ENCODE measurements at places on chromosomes 3 and 15.

DNA sequence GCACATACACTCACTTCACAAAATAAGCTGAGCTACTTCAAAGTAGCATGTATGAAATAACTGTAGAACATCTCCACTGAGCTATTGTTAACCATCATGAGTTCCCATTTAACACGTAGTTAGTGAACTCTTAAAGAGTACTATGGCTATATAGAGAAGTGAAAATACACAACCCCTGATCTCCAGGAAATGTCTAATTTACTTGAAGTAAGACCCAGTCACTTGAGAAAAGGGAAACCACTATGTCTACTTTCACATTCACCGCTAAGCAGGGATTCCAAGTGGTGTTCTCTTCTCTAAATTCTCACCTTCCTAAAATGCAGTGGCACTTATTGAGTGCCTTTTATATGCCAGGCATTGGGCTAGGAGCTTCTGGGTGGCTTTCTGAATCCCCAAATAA lies 35.0 kb upstream of the COLQ start:
- peak; percentile 81 for DNase-seq

GRCh38 chr3:132351222-132351806 lies 34.1 kb downstream of the ACP3 start:
- DNase-seq = no peak

DNA sequence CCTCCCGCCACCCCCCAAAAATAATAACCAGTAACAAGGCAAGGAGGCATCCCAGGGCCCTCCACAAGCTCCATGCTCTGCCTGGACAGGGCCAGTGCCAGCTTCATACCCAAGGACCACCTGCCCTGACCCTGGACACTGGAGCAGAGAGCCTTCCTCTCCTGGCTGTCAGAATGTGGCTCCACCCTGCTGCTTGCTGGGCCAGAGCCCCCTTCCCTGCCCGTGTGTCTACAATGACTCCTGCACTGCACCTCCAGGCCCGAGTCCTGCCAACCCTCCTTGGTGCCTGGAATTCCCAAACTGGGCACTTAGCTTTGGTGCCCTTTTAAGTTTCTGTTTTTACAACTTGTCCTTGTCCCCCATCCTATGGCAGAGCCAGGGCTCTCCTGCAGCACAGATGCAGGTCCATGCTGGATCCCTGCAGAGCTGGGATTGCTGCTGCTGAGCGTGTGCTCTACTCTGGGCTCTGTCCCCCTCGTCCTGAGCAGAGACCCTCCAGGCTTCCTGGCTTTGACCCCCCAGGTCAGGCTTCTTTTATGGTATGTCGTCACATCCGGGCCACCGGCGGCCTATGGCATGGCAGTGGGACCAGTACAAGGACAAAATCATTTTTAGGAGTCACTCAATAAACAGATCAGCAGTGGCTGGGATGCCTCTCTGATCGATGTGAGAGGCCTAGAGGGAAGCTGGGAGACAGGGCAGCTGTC lies 11.4 kb upstream of the SNRPA1 start:
- DNase-seq = no peak

DNA sequence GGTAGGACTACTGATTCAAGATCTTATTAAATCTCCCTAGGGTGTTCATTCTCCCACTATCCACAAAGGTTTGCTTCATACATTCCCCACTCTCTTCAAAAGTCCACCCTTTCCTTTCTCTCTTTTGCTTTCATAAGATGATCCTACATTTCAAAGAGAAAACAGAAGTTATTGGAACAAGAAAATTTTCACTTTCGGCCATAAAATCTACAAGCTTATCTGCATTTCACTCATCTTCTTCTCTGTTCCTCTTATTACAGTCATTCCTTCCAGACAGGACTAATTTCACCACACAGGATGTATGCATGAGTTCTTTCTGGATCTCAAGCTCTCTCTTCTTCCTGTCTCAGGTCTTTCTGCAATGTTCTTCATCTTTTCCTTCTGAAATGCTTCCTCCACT lies 238.7 kb downstream of the ISL2 start:
- DNase-seq = no peak

DNA sequence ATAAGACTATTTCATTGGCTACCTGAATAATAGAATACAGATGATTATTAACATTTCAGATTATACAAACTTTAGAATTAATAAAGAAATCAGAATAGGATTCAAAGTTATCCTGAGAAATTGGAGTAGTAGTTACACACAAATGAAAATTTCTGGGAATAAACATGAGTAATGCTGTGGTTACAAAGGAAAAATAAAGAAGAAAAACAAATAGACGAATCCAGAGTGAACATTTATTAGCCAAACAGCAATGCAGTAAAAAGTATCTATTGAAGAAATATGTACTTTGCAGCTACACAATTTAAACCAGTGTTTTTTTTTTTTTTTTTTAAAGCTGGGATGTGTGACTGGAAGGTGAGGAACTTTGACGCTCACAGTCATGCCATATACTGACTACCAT lies 1159.2 kb downstream of the TUSC7 start:
- no peak for DNase-seq

DNA sequence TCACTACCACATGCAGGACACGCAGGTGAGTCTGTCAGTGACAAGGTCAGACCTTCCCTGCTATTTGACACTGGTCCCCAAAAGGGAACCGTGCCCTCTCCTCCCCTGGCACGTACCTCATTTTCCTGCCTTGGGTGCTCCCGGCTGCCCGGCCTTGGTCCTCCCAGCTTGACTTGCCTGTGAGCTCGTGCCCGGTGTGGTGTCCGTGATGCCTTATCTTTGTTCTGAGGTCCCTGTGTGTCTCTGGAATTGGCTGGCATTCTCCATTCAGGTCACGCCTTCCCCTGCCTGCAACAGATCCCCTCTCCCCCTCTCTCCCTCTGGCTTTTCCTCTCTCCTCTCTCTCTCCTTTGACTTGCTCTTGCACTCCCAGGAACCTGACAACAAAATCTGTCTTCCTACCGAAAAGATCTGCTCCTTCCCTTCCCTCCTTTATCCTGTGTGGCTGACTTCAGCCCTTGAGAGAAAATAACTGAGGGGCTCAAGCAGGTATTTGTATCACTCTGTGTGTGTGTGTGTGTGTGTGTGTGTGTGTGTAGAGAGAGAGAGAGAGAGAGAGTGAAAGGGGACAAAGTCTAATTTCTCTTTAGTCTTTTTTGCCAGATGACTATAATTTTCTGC lies at the start of gene MASP1:
TSS of gene MASP1 (minus strand) at position 226 of the 621 bp plus-strand sequence. CDS start at position 121, 105 bp downstream.
- DNase-seq = no peak

- DNase-seq = no peak
These were observed 153.4 kb downstream of the ERC2 start for GRCh38 chr3:56314842-56315241.

DNA sequence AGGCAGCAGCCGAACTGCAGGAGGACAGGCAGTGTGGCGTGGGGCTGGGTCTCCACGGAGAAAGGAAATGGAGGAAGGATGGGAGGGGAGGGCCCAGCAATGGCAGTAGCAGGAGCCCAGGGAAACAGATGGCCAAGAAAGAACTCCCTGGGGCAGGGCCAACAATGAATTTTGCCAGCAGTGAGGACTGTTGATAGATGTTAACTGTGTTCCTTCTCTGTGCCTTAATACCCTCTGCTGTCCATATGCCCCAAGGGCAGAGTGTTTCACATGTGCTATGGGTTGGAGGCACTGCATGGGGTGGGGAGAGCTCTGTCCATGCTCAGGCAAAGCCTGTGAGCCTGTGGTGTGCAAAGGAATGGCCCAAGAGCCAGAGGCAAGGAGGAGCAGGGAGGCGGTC lies 70.8 kb upstream of the POMGNT2 start:
- no peak for DNase-seq

DNA sequence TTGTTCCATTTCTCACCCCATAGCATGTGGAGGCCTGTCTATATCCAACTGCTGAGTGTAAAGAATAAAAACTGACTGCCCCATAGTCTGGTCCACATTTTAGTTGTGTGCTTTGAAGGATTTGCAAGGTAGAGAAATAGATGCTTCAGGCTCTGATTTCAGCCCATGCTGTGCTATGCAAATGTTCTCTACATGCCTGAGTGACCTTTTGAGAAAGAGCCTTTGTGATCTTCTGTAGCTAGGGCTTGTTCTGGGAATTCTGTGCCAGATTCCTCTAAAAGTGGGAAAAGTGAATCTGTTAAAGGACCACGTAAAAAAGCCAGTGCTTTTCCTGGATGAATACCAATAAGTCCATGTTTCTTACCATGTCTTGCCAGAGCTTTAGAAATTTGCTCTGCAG lies 5.2 kb downstream of the KCTD6 start:
- DNase-seq = no peak

DNA sequence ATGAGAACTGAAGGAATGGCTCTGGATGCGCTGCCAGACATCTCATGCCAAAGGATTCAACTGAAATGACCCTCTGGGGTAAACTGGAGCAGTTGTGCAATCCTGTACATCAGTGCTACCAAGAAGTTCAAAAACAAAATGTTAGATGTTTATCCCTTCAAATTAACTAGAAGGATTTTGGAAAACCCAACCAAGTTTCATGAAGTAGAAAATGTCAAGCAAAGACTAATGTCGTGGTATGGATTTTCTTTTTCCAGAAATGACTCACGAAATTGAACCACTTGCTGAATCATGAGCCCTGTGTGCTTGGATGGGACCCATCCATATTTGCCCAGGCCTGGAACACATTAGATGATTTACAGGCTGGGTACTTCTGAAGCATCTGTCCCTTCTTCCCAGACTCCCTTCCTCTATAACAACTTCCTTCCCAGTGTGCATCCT lies 101.6 kb downstream of the LRTM1 start:
- no peak for DNase-seq

- no peak for DNase-seq
These were observed 208.4 kb upstream of the ADAMTS9 start for GRCh38 chr3:64895991-64896895.

GRCh38 chr15:59687836-59688235 lies 1.3 kb downstream of the BNIP2 start:
- DNase-seq = peak; percentile 67

- DNase-seq = no peak
These were observed 22.6 kb upstream of the DUSP7 start for GRCh38 chr3:52078781-52079560.

DNA sequence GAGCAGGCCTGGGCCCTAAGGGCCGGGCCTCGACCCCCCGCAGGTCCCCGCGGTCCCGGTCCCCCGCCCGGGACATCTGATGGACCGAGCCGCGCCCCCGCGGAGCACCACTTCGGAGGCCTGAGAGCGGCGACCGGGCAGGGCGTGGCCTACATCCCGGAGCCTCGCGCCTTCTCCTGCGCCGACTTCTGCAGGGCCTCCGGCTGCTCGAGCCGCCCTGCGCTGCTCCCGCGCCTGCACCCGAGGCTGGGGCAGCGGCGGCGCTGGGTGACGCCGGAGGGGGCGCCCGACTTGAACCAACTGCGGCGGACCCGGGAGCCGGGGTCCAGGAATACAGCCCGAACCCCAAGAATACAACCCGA lies 14.9 kb upstream of the GP9 start:
- peak; percentile 24 for DNase-seq

DNA sequence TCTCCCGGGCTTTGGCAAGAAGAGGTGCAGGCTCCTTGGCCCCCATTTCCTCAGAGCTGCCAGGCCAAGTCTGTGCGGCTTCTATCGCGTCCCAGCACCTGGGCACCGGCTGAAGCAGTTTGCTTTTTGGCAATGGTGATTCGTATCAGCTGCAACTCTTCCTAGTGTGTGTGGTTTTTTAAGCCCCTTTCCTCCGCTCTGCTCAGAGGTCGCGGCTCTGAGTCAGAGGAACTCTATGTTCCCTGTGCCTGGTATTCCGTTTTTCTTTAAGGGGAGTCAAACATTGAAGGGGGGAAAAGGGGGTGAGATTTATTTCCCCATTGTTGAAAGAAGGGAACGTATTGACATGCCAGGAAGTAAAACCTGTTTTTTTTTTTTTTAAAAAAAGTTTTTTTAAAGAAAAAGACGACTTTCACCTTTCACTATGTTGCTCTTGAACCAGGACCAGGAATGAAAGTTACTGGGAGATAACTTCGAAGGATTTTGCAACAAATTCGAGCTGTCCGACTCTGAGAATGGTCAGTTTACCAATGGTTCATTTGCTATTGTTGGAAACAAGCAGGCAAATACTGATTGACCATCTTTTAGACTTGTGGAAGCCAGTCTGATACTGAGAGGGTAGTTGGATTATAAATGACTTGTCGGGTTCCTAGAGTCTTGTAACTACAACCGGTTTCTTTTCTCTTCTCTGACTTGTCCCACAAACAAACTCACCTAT lies 1.1 kb downstream of the ARMC8 start:
- DNase-seq = no peak

Data from naive B cell (primary cell).